ENCODE measurements at places on chromosomes 4 and X. TPM values are rescaled to one million over a fixed set of nuclear protein-coding genes. Genes with fewer than 3 reads are reported as not detected.

Gene BEX3
- 29.2 TPM for total RNA-seq

Gene BGN
- not detected for total RNA-seq

Gene OGT
- 557 TPM for total RNA-seq

Gene CT45A10
- not detected for total RNA-seq

Gene GPR82
- not detected for total RNA-seq

- DNase-seq = no peak
These were observed 209.2 kb downstream of the ADAM29 start for GRCh38 chr4:175127314-175127713.

DNA sequence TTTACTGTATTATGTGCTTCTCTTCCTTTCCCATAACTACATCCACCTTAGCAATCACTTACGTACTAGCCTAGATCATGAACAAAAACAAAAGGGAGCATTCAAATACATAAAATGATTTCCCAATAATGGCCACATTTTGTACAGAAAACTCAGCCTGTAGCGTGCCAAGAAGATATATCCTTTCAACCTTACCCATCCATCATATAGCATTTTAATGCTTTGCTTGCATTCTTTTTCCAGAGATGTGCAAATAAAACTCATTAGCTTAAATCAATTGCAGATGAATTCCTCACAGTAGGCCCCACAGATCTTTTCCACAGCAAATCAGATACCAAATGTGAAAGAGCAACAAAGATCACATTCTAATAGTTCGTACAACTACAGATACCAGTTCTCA, 20.8 kb downstream of the GRSF1 start:
- DNase-seq = no peak

- DNase-seq = no peak
These were observed 61.9 kb upstream of the TCEAL2 start for GRCh38 chrX:102063445-102064074.

DNA sequence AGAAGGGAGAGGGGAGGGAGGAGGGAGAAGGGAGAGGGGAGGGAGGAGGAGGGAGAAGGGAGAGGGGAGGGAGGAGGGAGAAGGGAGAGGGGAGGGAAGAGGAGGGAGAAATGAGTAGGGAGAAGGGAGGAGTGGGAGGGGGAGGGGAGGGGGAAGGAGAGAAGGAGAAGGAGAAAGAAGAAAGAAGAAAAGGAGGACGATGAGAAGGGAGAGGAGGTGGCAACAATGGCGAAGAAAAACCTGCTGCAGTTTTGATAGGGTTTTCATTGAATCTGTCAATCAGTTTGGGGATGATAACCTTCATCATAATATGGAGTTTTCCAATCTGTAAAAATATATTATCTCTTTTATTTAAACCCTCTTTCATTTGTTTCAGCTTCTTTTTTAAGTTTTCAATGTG, 185.2 kb downstream of the ADAM29 start:
- DNase-seq = no peak

- no peak for DNase-seq
These were observed 53.7 kb downstream of the PRKX start for GRCh38 chrX:3659761-3660160.

DNA sequence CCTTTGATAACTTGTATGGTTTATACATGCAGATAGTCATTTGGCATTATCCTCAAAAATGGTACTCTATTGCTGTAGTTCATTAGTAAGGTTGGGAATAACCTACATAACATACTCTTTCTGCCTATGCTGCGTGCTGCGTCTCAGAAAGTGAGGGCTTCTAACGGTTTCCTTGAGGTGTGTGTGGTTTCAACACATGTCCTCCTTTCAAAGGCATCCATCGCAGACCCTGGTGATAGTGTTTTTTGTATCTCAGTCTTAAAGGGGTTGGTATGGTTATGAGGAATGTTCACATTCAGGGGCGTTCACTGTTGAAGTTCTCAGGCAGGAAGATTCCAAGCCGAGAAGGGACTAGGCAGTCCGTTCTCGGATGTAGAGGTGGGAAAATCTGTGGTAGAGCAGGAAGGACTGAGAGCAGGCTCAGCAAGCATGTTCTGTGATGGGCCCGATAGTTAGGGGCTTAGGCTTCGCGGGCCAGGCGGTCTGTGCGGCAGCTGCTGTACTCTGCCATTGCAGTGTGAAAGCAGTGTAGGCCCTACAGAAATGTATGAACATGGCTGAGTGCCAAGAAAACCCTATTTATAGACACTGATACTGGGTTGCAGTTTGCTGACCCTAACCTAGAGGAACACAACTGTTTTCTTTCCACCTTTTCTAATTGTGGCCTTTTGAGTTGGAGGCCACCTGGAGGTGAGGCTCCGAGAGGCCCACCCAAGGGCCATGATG, 123.2 kb downstream of the GPR143 start:
- DNase-seq = no peak

All from CD4-positive, CD25-positive, alpha-beta regulatory T cell (primary cell).